ENCODE measurements at places on chromosomes 5 and 9. TPM values are rescaled to one million over a fixed set of nuclear protein-coding genes. Genes with fewer than 3 reads are reported as not detected.

The NME5 gene
- not detected for total RNA-seq

The S100Z gene
- total RNA-seq = 7.5 TPM

The SLC35A4 gene
- 56.0 TPM for total RNA-seq

The FOXI1 gene
- not detected for total RNA-seq

The LCN12 gene
- 2.4 TPM for total RNA-seq

The HOMER1 gene
- total RNA-seq = 2.3 TPM

The ADRA1B gene
- total RNA-seq = not detected

The PCYOX1L gene
- total RNA-seq = 19.7 TPM

The WNK2 gene
- 0.93 TPM for total RNA-seq

The EMB gene
- total RNA-seq = 93.9 TPM

The TBCA gene
- total RNA-seq = 116 TPM

The WDR36 gene
- total RNA-seq = 58.7 TPM

The C9orf50 gene
- total RNA-seq = not detected

The PDLIM7 gene
- total RNA-seq = 34.9 TPM

The PIP5K1B gene
- total RNA-seq = 0.17 TPM

The NDFIP1 gene
- 35.0 TPM for total RNA-seq

DNA sequence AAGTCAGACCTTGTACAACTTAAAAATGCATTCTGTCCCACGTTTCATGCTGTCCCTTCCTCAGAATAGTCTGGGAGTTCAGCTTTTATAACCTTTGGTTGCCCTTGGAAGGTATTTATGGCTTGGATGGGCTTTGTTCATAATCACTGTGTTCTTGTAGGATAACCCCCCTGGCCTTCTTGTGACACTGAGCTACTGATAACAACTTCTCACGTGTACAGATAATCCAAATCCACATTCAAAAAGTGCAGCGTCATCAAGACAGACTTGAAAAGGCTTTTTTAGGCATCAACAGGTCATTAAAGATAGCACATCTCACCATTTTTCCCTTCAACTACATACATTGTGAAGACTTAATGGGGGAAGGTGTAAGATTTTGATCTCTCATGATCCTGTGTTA is 42.0 kb downstream of the SLC1A3 start:
- ATAC-seq = no peak

- ATAC-seq = no peak
These were observed 38.9 kb downstream of the FNBP1 start for GRCh38 chr9:130003943-130004552.

- ATAC-seq = no peak
These were observed 419.6 kb downstream of the KDM4C start for GRCh38 chr9:7177383-7177782.

GRCh38 chr5:168706655-168707069 is 127.5 kb upstream of the PANK3 start:
- peak; percentile 24 for ATAC-seq

DNA sequence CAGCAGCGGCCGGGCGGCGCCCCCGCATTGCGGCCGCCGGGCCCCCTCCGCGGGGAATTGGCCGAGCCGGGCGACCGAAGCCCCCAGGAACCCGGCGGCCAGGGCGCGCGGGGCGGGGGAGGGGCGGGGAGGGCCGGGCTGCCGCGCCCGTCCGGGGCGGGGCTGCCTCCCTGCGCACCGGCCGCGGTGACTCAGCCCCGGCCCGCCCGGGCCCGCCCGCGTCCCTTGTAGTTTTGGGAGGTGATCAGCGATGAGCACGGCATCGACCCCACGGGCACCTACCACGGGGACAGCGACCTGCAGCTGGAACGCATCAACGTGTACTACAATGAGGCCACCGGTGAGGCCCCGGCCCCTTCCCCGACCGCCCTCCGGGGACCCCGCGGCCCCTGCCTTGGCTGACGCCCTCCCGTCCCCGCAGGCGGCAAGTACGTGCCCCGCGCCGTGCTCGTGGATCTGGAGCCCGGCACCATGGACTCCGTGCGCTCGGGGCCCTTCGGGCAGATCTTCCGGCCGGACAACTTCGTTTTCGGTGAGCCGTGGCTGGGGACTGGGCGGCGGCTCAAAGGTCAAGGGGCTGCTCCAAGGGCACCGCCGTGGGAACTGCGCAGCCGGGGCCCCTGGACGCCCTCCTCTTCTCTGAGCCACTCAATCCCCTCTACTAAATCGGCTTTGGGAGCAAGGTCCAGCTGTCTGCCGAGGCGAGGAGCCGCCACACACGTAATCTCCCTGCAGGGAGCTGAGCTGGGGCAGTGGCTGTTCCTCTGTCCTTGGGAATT is 592 bp downstream of the TUBB4B start:
- peak; percentile 51 for ATAC-seq

DNA sequence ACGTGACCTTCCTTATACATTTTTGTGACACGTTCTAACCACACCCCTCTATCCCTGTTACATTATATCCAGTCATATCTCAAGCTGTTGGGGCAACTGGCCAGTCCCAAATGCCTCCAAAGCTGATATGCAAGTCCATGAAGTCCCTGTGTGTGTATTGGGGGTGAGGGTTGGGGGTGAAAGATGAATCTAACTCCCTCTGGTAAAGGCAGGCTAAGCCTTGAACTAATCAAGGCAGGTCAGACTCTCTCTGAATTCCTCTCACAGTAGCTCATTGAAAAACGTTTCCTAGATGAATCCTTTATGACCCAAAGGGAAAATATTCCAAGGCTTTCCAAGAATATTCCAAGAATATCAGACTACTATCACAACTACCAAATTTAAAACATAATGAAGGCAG is 174.4 kb downstream of the MUSK start:
- ATAC-seq = no peak

DNA sequence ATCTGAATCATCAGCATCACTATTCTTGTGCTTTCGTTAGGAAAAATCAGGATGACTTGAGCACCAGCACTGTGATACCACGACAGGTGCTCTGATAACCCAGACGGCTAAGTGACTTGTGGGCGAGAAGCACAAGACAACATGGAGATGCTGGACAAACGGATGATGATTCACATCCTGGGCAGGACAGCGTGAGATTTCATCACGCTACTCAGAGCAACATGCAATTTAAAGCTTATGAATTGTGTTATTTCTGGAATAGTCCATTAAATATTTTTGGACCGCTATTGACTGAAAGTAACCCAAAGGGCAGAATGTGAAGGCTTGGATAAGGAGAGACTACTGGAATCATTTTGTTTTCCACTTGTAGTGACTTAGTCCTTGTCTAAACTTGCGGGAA is 114.8 kb upstream of the DAPK1 start:
- ATAC-seq = no peak

DNA sequence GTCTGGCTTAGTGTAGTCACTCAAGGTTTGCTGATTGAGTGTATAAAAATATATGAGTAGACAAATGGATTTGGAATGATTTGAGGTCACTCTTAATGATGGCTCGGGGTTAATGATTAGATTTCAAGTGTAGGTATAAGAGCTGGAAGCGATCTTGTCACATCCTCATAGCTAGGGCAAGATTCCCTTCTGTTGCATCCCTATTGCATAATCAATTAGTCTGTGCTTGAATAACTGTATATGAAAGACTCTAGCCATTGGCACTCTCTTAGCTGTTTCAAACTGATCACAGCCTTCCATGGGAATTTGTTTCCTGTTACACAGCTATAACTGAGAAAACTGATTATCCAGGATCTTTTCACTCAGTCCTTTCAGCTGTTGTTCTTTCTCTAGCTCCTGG is 811.6 kb downstream of the TLE4 start:
- ATAC-seq = no peak

DNA sequence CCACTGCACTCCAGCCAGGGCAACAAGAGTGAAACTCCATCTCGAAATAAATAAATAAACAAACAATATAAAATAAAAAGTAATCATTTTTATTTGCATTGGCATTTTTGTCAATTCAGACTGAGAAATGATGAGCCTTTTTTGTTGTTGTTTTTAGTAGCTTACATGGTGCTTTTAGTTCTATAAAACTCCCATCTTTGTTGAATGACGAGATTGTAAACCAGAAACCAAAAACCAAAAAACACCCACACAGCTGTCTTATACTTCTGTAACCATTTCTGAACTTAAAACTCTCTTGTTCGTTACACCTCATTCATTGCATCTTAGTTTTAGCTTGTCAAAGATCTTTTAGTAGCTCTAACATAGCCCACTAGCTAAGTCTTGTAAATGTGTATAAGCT is 44.7 kb downstream of the GGTA1 start:
- no peak for ATAC-seq

DNA sequence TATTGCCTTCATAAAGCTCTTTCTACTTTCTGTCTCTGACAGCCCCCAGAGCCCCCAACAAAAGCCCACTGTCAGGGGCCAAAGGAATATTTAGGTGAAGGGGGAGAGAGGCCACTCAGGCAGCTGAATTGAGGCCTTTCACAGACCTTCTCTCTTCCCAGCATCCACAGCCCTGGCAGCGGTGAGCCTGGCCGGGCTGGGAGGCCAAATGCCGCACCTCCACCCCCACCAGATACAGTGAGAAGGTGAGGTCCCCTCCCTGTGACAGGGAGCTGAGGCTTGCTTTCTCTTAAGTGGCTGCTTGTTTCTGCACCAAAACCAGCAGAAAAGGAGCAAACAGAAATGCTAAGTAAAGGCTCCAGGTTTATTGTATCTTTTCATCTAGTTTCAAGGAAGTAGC is 168.1 kb downstream of the ROR2 start:
- ATAC-seq = no peak

GRCh38 chr5:147565524-147565923 is 55.7 kb upstream of the DPYSL3 start:
- ATAC-seq = no peak

- ATAC-seq = no peak
These were observed 107.1 kb downstream of the CTNND2 start for GRCh38 chr5:11797132-11797531.

GRCh38 chr5:88734983-88735382 is 148.0 kb downstream of the MEF2C start:
- ATAC-seq = no peak

GRCh38 chr5:107067395-107067794 is 603.3 kb downstream of the EFNA5 start:
- no peak for ATAC-seq

DNA sequence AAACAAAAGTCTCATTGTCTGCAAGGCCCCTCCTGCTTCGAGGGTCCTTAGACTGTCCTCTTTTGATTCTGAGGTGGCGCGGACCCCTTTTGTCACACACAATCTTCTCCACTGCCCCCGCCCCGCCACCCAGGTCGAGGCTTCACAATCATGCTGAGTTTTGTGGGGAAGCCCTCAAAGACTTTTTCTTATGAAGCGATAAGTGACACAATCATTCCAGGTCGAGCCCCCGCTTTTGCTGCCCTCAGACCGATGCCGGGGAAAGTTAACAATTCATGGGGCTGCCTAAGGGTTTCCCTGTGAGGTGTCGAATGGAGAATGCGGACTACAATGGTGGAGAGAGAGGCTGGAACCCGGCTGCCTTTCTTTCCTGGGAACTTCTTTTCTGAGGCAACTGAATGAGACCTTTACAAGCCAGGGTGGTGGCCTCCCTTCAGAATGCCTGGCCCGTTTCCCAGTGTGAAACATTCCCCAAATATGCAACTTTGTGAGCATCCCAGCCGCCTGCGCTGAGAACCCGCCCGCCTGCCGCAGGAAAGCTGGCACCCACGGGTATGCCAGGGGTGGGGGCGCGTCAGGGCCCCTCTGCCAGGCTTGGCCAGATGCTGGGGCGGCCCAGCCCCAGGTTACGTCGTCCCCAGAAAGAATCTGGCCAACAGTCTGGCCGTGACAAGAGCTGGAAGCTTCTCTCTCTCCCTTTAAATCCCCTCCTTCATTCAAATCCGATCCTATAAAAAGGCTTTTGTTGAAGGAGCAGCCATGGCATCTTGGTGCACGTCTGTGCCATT is 71.9 kb downstream of the MAP1B start:
- no peak for ATAC-seq

- ATAC-seq = no peak
These were observed 44.4 kb upstream of the PRRC2B start for GRCh38 chr9:131349522-131349880.

GRCh38 chr9:806285-807156 is 35.0 kb upstream of the DMRT1 start:
- no peak for ATAC-seq

DNA sequence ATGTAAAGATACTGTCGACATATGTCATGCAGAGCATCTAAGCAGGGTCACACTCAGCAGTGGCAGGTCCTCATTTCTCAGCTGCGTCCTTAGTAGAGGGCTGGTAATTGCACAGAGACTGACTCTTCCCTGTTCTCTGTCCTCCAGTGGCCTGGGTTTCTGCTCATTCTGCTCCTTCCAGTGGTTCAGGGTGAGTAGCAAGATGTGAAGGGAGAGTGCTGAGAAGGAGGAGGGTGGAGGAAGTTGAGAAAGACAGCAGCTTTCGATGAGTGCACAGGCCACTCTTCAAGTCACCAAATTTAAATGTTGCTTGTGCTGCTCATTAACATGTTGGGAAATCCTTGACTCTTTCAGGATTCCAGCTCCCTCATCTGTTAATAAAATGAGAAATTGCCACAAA is 203.9 kb downstream of the FBXL7 start:
- ATAC-seq = no peak

GRCh38 chr5:880816-881550 is 11.6 kb downstream of the BRD9 start:
- ATAC-seq = no peak
